ENCODE measurements at places on chromosomes 5 and 9. TPM values are rescaled to one million over a fixed set of nuclear protein-coding genes. Genes with fewer than 3 reads are reported as not detected.

KDM4C gene
- 76.8 TPM for total RNA-seq

OR1J2 gene
- 0.42 TPM for total RNA-seq

DHX29 gene
- 29.8 TPM for total RNA-seq

FBXL7 gene
- 12.3 TPM for total RNA-seq

SMC2 gene
- 7.2 TPM for total RNA-seq

GPR150 gene
- 0.18 TPM for total RNA-seq

IGIP gene
- total RNA-seq, result 15.9 TPM

WNK2 gene
- 40.0 TPM for total RNA-seq

DROSHA gene
- total RNA-seq, result 77.7 TPM

CD72 gene
- 2.0 TPM for total RNA-seq

DNA sequence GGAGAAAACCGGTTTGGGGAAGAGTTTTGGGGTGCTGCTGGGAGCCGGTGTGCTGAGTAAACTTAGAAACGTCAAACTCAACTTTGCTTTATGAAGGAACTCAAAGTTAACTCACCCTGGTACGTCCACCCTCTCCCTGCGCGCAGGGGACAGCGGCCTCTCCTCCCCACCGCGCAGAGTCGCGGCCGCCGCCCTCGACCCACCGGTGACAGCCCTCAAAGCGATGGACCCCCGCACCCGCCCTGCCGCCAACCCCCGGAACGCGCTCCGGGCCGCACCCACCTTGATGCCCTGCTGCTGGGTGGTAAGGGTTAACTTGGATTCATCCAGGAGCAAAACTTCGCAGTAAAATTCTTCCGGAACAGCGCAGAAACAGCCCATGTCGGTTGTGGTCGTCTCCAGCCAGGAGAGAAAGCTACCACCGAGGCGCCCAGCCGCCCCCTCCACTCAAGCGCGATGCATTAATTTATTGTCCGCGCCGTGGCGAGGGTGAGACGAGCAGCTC, 366 bp downstream of the EPB41L4A start:
- no peak for DNase-seq

GRCh38 chr9:130366888-130367550, 77.7 kb upstream of the ASS1 start:
- no peak for DNase-seq

DNA sequence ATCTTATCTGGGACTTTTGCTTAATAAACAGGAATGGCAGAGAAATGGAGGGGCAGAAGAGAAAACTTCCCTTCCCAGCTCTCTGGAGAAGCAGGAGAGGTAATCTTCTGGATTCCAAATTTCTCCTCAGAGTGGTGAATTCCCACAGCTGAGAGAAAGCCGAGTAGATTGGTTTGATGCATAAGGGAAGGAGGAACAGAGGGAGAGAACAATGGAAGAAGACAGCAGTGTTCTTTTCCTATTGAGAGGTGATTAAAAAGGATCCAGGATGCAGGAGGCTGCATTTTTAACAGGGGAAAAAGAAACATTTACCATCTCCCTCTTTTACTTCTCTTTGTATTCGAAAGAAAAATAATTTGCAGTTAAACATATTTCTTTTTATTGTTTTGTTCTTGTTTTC, 13.1 kb downstream of the SH3RF2 start:
- no peak for DNase-seq

DNA sequence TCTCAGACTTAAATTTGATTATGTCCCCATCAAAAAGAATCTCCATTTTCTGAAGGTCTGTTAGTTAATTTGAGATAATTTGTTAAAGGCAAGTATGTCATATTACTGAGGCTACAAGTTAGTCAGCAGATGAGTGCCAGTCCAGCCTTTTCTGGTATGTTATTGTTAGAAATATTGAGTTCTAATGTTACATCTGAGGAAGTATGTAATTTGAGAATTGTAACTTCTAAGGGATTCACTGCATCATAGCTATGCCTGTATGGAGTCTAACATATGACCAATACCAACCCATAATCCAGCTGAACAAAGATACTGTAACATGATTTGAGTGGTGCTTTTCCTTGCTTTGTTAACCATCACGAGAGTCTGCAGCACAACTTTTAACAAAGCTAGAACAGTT, 13.9 kb downstream of the SLC23A1 start:
- DNase-seq, result no peak

DNA sequence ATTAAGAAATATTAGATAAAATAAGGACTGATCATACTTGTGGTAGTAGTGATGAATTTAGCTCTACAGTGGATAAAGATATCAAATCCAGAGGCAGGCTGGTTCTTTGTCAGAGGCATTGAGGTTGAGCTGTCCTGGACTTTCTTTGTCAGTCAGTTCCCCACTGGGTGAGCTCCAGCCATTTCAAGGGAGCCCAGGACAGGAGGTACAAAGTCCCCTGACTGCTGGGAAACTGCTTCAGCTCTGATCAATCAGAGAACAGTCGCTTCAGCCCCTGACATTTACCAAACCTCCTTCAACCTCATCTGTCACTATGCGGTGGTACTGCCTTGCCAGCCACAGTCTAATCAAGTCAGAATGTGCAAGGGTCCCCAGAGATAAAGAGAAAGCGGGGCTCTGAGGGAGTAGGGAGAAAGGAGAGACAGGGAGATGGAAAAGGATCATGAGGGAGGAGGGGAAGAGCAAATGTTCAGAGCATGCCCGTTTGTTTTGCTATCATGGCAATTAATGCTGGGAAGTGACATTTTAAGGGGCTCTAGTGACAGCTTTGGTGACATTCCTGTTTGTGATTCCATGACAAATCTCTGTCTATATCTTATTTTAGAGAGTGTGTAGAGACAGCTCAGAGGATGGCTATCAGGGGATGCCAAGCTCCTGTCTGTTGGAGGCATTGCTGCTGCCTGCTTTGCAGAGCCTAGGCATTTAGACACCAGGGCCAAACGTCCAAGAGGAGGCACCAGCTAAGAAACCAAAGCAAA, 223.2 kb downstream of the ASTN2 start:
- no peak for DNase-seq

GRCh38 chr5:143131972-143132371, 271.5 kb downstream of the NR3C1 start:
- no peak for DNase-seq

- DNase-seq, result no peak
These were observed 8.5 kb downstream of the LCN9 start for GRCh38 chr9:135671591-135672041.

DNA sequence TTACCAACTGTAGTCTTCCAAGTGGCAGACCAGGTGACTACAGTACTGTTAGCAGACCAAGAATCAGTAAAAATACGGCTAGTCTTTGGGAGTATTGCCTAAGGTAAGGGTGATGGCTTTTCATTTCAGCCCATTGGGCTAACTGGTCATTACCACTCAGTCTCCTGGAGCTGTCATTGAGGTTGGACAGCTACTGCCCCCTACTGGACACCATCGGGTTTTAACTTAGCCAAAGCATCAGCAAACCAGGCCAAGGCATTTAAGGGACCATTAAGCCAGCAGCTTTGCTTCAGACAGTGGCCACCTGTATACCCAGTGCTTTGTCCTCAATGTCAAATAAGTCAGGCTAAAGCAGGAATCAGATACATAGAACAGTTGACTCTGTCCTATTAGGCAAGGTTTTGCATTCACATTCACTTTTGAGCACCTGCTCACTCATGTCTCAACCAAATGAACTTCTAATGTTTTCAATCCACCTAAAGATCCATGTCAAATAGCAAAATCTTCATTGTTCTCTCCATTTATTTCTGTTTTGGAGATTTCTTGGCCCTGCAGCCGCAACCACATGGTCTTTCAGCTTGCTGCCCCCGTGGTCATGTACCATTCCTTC, 117.2 kb downstream of the INVS start:
- peak; percentile 49 for DNase-seq

DNA sequence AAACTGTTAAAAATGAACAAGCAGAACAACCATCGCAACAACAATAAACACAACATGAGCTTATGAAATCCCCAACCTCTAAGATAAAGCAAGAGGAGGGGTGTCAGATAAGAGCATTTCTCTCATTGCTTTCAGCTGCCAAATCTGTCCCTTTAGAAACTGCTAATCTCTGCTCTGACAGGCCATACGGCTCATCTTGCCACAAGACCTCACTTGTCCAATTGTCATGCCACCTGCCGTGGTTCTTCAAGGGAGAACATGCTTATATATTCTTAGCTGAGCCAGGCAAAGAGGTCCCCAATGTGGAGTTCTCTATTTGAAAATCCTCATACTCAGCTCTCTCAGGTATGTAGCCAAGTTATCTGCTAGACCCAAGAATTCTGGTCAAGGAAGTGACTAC, 405.0 kb upstream of the TNC start:
- DNase-seq, result no peak

DNA sequence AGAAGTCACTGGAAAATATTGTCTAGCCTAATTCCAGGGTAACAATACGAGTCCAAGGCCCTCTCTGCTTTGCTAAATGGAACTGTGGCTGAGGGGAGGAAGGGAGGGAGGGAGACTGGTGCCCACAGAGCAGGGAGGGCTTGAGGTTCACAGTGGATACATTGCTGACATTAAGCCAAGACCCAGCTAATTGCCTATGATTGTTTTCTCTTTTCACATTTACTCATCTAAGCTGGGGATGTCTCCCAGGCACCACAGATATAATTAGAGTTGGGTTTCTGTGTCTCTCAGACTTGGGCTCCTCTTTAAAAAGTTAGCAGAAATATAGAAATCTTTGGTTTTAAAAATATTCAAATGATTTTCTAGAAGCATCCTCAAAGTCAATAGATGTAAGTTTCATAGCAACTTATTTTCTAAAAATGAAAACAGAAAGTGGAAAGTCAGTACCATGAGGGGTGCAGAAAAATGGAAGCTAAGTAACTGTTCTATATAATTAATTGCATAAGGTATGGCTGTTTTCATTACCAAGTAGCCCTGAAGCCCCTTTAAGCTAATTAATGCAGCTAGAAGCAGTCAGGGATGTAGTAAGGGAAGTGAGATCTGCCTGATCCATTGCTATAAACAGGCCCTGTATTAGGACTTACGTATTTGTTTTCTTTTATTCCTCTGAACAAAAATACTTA, 259.8 kb downstream of the NDUFS4 start:
- no peak for DNase-seq

DNA sequence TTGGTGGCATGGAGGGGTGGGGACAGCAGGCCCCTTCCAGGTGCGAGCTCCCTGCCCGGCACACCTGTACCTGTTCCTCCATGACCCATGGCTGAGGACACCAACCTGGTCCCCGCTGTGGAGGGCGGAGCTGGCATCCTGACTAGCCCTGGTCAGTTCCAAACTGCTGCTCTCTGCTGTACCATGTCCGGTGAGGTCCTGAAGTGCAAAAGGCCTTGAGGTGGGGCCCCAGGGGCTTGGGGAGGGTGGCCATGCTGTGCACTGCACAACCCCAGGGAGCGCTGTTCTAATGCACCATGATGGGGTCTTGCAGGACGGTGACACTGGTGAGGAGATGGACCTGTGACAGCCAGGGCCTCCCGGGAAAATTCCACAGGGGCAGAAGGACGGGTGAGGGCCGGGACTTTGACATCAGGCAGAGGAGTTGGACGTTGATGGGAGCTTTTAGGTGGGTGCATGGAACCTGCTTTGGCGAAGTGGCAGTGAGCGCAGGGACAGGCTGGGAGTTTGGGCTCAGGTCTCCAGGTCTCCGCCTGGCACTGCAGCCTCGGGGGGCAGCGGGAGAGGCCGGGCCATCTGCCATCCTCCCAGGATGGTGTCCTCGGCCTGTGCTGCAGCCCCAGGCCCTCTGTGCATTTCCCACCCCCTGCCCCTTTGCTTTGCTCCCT, 38.9 kb downstream of the COL5A1 start:
- no peak for DNase-seq

DNA sequence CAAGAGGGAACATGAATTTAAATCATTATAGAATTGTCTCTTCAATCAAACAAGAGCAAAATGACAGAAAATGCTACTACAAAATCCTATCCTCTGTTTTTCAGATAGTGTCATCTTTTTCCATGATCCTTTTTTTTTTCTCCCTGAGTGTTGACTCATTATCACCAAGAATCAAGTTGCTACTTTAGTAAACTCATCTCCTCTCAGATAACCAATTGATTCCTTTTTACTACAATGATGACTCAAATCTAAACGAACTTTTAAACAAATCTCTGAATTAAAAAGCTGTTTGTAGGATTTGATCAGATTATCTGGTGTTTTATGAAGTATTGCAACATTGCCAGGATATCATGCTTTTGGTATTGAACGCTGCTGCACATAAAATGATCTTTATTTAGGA, 23.9 kb upstream of the IL7R start:
- no peak for DNase-seq

- no peak for DNase-seq
These were observed 10.2 kb downstream of the GFRA3 start for GRCh38 chr5:138264183-138264582.

- DNase-seq, result no peak
These were observed 76.2 kb upstream of the LPAR1 start for GRCh38 chr9:111114486-111114885.

DNA sequence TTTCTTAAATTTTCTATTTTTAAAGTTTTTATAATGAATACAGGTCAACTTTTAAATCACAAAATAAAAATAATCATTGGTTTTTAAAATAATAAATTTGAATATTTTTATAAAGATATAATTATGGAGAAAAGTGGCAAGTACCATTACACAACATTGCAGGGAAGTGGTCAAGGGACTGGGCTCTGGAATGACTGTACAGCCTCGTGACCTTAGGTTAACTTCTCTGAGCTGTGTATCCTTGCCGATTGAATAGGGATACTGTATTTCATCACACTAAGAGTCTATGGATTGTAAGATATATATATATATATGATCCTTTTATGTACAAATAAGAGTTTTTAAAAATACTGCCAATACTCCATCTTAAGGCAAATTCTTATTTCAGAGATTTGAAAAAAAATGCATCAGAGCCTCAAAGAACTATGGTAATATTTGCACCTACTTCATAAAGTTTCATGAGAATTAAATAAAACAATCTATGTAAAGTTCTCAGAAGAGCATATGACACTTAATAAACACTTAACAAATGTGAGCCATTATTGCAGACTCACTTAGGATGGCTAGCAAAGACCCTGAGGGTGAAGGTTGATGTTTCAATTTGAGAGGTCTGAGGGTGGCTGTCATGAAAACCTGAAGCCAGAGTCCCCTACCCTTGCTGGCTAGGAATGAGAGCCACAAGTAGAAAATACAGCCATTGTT, 136.5 kb downstream of the CCDC192 start:
- no peak for DNase-seq

DNA sequence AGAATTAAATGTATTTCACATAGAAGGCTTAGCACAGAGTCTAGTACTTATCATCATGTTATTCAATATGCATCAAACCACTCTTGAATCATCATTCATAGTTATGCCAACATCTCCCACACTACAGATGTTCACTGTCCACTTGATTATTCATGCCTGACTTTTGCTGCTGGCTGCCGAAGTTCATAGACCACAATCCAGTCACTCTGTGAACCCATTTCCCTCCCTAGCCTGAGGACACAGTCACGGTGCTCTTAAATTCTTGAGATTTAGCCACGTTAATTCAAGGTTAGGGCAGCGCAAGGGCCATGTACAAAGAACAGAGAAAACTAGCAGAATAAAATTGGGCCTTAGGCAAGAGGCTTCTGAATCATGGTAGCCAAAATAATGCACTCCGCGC, 32.4 kb downstream of the ABCA1 start:
- DNase-seq, result no peak

DNA sequence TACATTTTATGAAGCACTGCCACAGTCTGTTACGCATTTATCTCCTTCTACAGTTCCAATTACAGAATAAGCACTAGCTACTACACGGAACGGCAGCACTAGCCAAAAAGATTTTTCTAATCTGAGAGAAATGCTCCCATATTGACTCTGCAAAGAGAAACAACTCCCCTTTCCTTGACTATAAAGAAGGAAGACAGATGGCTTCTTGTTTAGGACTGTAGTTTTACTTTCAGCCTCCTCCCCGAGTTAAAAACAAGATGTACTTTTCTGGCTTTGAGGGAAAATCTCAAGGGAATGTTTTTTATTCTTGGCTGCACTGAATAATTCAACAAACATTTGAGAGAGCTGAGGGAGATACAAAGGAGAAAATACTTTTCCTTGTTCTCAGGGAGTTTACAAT, 1.9 kb upstream of the SLC44A1 start:
- no peak for DNase-seq

Measured in ureter (tissue), 1 donor.